ENCODE measurements at places on chromosomes 7 and 10.

DNA sequence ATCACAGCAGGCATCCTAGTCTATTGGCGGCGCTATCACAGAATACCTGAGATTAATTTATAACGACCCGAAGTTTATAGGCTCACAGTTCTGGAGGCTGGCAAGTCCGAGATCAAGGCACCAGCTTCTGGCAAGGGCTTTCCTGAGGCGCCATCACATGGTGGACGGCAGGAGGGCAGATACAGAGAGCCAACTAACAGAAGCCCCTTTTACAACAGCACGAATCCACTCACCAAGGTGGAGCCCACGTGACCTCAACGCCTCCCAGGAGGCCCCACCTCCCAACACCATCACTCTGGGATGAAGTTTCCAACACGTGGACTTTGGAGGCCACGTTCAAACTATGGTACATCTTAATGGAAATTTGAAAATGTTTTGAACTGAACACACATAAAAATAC lies 255.3 kb downstream of the ELFN1 start:
- no peak for DNase-seq

- DNase-seq = no peak
These were observed 239.1 kb upstream of the MEOX2 start for GRCh38 chr7:15925608-15926007.

GRCh38 chr10:51910189-51910588 lies 210.8 kb upstream of the CSTF2T start:
- no peak for DNase-seq

- no peak for DNase-seq
These were observed 25.3 kb downstream of the USP6NL start for GRCh38 chr10:11586170-11586569.

- no peak for DNase-seq
These were observed 13.0 kb downstream of the AIFM2 start for GRCh38 chr10:70119623-70120022.

DNA sequence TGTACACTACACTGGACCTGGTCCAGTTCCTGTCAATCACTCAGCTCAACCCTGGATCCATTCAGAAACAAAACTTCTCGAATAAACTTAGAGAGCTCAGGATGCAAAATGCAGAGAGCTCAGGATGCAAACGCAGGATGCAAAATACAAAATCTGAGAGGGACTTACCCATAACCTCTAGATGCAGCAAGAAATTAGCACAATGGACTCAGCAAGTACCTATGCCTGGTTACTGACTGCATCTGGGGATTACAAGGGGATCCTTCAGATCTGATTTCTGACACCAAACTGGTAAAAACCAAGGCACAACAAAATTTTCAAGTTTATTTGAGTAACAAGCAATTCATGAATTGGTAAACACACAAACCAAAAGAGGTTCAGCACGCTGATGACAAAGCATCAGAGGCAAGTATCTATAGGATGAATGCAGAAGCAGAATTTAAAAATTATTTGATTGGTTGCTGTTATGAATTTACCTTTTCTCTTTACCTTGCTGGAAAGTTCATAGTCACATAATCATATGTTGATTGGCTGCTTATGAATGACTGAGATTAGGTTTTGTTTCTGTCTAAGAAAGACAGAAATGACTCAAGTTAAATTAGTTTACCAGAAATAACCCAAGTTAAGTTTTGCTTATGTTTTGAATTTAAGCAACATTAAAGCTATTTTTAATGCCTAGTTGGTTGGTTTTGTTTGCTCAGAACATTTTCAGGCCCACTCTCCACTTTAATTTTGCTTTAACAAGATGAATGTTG lies 11.4 kb downstream of the GIMAP6 start:
- DNase-seq = no peak

GRCh38 chr10:6514844-6515780 lies 65.0 kb downstream of the PRKCQ start:
- DNase-seq = no peak

- DNase-seq = no peak
These were observed 2.0 kb upstream of the KIAA1217 start for GRCh38 chr10:24206926-24207325.
